ENCODE measurements at places on chromosomes 12 and 14. TPM values are rescaled to one million over a fixed set of nuclear protein-coding genes. Genes with fewer than 3 reads are reported as not detected.

DNA sequence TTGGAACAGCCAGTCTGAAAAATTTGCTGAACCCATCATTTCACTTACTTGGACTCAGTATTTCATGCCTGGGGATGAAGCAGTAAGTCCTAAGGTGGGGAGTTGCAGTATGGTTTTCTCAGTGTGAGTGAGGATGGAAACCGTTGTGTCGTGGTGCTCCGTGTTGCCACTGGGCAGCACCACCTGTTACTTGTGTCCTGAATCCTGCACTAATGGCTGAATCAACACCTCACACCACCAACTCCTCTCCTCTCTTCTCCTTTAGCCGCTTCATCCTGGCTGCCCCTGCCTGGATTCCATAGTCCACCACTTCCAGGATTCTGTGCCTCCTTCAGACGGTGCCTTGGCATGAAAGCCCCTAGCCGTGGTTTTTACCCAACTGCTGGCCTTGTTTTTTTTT, 3.0 kb upstream of the EP400 start:
- no peak for DNase-seq

GRCh38 chr12:58202933-58203718, 261.8 kb downstream of the ATP23 start:
- peak; percentile 2 for DNase-seq

DNA sequence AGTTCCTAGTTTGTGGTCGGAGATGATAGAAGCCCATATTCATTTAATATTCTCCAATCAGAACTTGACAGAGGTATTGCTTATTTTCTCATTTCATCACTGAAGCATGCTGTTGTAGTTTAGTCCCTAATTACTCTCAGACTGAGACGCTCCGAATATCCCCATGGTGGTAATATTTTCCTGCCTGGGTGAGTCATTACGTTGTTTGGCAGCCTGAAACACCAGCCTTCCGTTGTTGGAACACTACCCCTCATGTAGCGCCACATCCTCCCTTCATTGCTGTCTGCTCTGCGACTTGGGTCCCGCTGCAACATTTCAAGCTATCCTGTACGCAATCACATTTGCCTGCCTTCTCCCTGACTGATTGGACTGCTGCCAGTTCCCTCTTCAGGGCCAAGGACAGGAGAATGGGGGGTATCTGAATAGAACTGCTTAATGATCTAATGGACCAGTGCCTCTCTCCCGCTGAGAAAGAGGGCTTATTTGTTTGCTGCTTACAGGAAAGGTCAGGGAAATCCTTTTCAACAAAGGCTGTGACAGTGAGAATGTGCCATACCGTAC, 369.1 kb downstream of the NPAS3 start:
- peak; percentile 4 for DNase-seq

OR4N2 gene
- polyA plus RNA-seq, result not detected

- peak; percentile 62 for DNase-seq
Measured at GRCh38 chr12:108826101-108826806, 31.1 kb downstream of the SSH1 start.

PUS7L gene
- 8.7 TPM for polyA plus RNA-seq

GRCh38 chr12:130161261-130162243, 712 bp upstream of the FZD10 start:
- DNase-seq, result no peak

KRT72 gene
- 2.0 TPM for polyA plus RNA-seq

- DNase-seq, result no peak
Measured at GRCh38 chr14:89899291-89899690, 55.2 kb downstream of the EFCAB11 start.

GRCh38 chr14:99012703-99013102, 259.3 kb downstream of the BCL11B start:
- no peak for DNase-seq

SPTLC2 gene
- 17.4 TPM for polyA plus RNA-seq

- DNase-seq, result no peak
Measured at GRCh38 chr14:74942608-74943007, 12.8 kb downstream of the PGF start.

- no peak for DNase-seq
Measured at GRCh38 chr14:101120641-101121507, 217.4 kb upstream of the RTL1 start.

DNA sequence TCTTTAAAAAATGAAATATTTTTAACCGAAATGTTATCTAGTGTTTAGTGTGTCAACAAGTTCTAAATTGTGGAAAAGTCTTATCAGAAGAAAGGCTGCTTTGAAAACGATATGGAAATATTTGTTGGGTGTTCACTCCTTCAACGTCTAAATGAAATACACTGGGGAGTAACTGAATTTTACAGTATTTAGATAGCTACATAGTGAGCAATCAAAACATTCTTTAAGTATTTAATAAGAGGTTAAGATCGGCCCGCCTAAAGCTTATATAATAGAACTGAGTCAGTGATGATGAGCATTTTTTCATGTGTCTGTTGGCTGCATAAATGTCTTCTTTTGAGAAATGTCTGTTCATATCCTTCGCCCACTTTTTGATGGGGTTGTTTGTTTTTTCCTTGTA, 228.3 kb downstream of the RAD51B start:
- DNase-seq, result no peak

GRCh38 chr12:120216742-120217605, 16.1 kb upstream of the RPLP0 start:
- no peak for DNase-seq

KRT7 gene
- 8.6 TPM for polyA plus RNA-seq

- no peak for DNase-seq
Measured at GRCh38 chr12:72296389-72296788, 24.2 kb downstream of the TRHDE start.

GRCh38 chr14:68039593-68039992, 220.0 kb downstream of the RAD51B start:
- DNase-seq, result no peak

GRCh38 chr12:67525617-67525884, 123.0 kb upstream of the DYRK2 start:
- no peak for DNase-seq

DNA sequence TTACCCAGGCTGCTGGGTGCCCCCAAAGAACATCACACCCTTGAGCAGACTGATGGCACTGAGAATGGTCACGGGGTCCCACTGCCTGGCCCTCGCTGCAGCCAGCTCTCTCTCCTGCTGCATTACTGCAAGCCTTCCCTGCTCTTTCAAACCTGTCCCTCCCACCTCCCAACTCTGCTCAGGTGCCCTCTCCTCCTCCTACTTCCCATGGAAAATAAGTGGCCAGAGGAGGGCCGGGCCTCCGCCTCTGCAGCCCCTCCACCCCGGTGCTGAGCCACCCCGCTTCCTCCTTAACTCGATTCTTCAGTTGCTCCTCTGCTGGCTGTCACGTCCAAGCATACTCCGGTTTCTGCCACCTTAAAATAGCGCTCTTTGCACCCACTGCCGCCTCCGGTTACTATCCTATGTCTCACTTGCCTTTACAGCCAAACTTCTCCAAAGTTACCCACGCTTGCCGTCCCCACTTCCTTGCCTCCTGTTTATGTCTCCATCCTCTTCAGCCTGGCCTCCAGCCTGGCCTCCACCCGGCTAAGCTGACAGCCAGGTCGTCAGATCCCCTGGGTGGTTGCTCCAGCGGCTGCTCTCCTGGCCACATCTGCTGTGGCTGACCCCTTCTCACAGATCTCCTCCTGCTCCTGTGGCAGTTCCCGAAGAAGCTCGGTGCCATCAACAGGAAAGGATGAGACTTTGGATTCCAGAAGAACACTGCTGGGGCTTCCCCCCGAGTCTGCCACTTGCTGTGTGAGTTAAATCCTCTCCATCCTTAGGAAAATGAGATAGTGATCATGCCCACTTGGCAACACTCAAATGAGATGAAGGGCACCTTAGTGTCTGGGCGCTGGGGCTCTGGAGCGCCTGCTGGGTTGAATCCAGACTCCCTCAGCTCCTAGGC, 7.7 kb downstream of the SMIM41 start:
- DNase-seq, result no peak

GPX2 gene
- 26.6 TPM for polyA plus RNA-seq

GPR162 gene
- polyA plus RNA-seq, result 7.9 TPM

GRCh38 chr12:104974626-104975290, 11.4 kb upstream of the NOPCHAP1 start:
- DNase-seq, result no peak

KRT75 gene
- polyA plus RNA-seq, result not detected

GRCh38 chr12:65643171-65643570, 181.1 kb upstream of the HMGA2 start:
- no peak for DNase-seq

RNASE3 gene
- polyA plus RNA-seq, result 0.18 TPM

- no peak for DNase-seq
Measured at GRCh38 chr14:104357689-104358527, 219.5 kb downstream of the KIF26A start.

GRCh38 chr14:82190742-82191141, 657.1 kb upstream of the SEL1L start:
- DNase-seq, result no peak

DNA sequence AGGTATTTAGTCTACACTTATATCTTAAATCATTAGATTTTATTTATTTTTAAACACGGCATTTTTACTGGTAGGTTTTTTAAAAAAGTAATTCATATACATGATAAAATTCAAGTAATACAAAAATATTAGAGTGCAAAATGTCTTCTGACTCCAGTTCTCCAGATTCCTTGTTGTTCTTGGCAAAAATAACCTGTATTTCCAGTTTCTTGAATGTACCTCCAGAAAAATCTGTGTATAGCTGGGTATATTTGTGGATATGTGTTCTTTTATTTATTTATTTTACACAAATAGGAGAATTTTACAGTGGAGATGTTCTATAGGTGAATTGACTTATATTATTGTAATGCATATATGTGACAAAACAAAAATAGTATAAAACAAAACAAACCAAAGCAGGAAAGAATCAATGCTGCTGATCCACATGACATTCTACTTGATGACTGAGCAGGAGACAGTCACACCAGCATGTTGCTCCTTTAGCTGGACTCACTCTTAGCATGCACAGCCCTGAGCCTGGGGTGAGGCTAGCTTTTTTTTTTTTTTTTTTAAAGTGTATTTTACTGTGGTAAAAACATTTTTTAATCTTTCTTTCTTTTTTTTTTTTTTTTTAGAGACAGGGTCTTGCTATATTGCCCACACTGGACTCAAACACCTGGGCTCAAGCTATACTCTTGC, 42.2 kb upstream of the SLC38A2 start:
- DNase-seq, result no peak

GRCh38 chr12:105933671-105934665, 204.8 kb downstream of the NUAK1 start:
- DNase-seq, result no peak

GRCh38 chr14:99687284-99688209, 3.4 kb downstream of the CYP46A1 start:
- no peak for DNase-seq

DNA sequence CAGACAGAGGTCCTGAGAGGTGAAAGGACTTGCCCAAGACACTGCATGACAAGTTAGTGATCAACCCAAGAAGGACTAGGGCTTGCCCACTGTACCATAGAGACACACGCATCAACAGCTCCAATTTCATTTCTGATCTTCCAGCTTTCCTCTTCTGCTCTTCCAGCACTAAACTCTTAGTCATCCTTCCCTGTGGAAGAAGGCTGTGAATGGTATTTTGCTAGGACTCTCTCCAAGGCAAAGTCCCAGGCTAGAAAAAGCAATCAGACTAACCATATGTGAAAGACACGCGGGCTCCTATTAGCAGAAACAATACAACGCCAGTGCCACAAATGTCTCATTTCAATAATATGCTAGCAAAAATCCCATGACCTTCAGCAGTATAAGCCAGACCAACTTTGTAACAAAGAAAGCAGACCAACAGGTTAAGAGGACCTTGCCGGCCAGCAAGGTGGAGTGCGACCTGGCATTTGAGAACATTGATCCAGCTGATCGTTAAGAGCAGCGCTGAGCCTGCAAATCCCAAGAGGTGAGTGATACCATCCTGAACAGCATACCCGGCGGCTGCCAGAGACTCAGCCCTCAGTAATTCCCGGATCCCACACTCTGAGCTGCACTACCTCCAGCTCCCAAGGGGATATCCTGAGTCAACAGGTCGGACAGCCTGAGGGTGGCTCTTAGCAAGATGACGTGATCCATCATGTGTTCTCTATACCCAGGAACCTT, 132.5 kb downstream of the FOXN3 start:
- no peak for DNase-seq

SYCP3 gene
- 1.7 TPM for polyA plus RNA-seq

DNA sequence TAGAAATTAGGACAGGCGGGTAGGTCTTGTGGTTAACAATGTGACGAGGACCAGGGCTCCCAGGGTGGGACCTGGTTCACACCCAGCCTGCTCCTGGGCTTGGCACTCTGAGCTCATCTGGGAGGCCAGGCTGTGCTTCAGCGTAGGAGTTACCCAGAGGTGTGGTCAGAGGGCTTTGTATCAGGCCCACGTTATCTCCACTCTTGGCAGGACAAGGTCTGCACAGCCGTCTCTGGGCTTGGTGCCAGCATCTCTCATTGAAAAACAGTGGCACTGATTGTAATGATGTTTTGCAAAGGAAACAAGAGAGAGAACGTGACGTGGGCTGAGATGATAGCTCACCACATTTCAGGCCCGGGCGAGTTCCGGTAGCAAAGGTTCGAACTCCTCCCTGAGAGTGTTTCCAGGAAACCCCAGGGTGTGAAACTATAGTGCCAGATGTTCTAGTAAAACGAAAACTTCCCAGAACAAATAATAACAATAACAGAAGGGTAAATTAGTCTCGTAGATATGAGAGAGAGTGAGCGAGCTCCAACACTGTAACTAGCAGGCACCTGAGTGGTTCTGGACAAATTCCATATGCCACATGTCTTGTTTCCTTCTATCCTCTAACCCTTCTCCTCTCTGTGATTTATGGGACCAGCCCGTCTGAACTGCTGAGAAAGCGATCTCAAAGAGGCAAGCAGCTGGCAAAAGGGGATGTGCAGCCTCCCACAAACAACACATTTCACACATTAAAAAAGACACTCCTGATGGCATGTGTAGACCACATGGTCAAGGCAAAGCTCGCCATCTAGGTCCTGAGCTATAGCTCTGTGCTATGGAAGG, 227.3 kb downstream of the KTN1 start:
- DNase-seq, result peak; percentile 97

DNA sequence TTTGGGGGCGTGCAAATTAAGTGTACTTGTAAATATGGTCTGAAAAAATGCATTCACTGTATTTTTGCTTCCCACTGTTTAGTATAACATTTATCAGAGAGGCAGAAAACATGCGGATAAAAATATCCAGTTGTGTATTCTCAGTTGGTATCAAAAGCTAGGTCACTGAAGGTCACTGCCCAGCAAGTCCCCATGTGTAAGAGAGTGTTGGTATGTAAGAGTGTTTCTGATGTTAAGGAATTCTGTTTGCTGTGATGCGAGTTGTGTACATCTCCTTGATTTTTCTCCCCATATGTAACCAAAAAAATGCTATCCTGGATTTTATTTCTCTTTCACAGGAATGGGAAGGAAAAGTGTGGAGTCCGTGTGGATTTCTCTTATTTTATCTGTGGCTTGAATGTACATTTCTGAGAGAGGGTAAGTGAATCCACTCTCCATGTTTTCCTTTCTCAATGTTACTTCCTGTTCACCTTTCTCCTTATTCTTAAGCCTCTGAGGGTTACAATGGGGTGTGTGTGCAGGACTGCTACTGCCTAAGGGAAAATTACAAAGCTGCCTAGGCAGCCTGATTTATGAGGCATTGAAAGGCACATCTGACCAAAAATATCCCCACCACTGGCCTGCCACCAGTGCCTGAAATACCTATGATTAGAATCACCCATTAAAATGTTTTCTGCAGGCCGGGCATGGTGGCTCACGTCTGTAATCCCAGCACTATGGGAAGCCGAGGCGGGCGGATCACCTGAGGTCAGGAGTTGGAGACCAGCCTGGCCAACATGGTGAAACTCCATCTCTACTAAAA, 97.9 kb upstream of the USP44 start:
- DNase-seq, result peak; percentile 10

TMEM229B gene
- 11.9 TPM for polyA plus RNA-seq

- no peak for DNase-seq
Measured at GRCh38 chr12:24201258-24201970, 251.9 kb upstream of the SOX5 start.

NUAK1 gene
- 3.1 TPM for polyA plus RNA-seq

- DNase-seq, result no peak
Measured at GRCh38 chr12:112577473-112578329, 159.0 kb downstream of the PTPN11 start.
